ENCODE measurements at places on chromosomes 12 and 14. TPM values are rescaled to one million over a fixed set of nuclear protein-coding genes. Genes with fewer than 3 reads are reported as not detected.

GRCh38 chr14:100168506-100168905, 9.1 kb upstream of the DEGS2 start:
- no peak for DNase-seq

GRCh38 chr14:69484444-69485314, at the start of gene PLEKHD1:
Gene PLEKHD1 (plus strand): TSS chr14:69484728. CDS start chr14:69484966, 238 bp downstream.
- peak; percentile 61 for DNase-seq

GRCh38 chr12:57182918-57183575, 33.5 kb upstream of the NXPH4 start:
- DNase-seq, result peak; percentile 81

- no peak for DNase-seq
These were observed 100.3 kb downstream of the SLC25A47 start for GRCh38 chr14:100423317-100424010.

GRCh38 chr14:81157431-81157830, 63.3 kb downstream of the GTF2A1 start:
- DNase-seq, result no peak

DNA sequence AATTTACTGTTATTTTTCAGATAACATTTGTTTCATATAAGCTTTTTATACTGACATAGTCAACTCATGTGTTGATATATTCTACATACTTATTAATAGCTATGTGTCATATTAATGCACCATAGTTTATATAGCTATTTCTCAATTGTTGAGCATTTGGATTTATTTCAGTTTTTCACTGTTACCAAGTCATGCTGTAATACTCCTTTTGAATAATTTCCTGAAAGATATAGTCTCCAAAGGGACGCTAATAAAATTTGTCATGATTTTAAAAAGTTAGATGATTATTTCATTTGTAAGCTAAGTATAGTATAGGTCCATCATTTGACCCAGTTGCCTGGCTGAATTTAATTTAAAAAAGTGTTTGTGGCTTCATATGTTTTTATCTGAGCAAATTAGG, 47.8 kb downstream of the ATL1 start:
- no peak for DNase-seq

- DNase-seq, result no peak
These were observed 159.3 kb upstream of the FOXN3 start for GRCh38 chr14:89576145-89576927.

DNA sequence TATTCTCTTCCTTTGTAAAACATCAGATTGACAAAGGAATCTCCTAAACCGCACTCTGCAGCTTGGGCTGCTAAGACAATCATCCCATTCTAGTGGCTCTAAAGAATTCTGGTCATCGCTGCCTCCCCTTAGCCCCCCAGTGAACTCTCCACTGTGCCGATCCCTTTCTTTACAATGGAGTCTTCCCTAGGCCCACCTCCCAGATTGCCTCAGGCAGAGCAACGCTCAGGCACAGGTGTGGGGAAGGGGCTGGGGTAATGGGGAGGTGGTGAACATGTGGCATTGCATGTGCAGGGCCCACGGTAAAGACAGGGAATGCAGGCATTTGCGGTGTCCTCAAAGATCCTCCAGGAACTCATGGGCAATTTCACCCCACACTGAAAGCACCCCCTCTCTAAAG, 86.3 kb downstream of the PLEKHG3 start:
- DNase-seq, result no peak

DNA sequence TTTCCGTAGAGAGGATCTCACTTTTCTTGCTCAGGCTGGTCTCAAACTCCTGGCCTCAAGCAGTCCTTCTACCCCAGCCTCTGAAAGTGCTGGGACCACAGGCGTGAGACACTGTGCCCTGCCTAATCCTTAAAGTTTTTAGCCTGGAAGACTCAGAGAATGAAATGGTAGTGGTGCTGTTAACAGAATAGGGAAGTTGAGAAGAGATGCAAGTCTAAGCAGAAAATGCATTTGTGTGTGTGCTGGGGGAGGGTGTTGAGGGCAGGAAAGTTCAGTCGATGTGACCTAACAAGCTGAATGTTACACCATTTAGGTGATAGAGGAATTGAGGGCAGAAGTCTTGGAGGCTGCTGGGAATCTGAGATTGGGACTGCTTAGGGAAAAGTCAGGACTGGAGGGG, 6.9 kb upstream of the TUBA1A start:
- DNase-seq, result no peak

DNA sequence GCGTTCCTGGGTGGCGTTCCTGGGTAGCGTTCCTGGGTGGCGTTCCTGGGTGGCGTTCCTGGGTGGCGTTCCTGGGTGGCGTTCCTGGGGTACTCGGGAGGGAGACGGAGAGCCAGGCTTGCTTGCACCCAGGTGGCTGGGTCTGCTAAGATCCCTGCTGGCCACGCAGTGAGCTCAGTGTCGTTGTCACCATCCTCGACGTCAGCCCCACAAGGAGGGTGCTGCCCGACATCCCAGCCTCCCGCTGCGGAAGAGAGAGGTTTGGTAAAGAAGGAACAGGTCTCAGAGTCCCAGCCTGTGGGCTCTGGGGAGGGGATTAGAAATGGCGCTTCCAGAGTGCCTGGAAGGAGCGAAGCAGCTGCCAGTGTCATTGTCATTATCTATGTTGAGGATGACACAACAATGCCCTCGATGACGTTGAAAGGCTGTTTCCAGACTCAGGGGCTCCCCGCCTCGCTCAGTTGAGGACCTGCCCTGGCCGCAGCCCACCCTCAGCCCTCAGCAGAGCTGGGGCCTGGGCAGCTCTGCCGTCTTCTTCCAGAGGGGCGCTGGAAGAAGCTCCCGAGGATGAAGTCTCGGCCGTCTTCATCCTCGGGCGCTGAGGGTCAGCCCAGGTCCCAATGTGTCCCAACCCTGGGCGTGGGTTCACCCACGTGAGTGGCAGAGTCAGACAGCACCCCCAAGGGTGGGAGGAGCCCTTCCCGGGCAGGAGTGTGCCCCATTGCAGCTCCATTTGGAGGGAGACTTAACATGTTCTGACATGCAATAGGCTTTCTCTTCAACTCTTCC, 328.8 kb downstream of the ADGRD1 start:
- peak; percentile 19 for DNase-seq

DNA sequence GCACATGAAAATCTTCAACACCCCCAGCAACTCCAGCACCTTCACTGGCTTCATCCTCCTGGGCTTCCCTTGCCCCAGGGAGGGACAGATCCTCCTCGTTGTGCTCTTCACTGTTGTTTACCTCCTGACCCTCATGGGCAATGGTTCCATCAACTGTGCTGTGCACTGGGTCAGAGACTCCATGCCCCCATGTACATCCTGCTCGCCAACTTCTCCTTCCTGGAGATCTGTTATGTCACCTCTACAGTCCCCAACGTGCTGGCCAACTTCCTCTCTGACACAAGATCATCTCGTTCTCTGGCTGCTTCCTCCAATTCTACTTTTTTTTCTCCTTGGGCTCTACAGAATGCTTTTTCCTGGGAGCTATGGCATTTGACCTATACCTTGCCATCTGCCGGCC, 11.5 kb upstream of the OR11G2 start:
- peak; percentile 56 for DNase-seq

DNA sequence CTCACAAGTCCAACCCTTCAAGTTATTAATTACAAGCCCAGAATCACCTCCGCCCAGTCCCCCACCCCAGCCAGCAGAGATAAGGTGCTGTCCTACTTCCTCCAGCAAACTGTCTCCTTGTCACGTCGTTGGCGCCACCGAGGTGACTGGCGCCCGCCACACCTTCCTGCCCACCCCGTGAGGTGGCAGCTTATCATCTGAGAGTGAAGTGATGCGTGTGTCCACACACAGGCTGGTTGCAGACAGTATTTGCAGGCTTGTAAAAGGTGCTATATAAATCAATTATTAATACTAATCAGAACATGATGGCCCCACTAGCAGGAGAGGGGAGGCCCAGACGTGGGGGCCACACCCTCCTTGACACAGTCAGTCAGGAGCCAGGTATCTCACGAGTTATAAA, 786.6 kb upstream of the TBX3 start:
- DNase-seq, result no peak

GRCh38 chr12:57461276-57461916, 1.8 kb downstream of the GLI1 start:
- no peak for DNase-seq

DNA sequence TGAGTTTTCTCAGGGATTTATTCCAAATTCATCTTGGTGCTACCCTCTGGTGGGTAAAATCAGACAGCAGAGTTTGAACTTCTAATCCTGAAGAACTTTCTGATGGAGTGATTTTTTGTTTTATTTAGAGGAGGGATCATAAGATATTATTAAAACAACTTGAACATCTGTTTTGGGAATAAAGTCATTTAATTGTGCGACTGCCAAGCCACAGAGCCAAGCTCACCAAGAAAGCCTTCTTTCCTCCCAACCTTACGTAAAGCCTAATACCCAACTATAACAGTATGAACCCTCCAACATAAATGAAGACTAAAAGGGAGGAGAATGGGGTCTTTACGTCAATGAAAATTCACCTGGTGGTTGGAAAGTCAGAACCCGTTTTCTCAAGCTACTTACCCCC, 205.5 kb upstream of the IGF1 start:
- no peak for DNase-seq

DNA sequence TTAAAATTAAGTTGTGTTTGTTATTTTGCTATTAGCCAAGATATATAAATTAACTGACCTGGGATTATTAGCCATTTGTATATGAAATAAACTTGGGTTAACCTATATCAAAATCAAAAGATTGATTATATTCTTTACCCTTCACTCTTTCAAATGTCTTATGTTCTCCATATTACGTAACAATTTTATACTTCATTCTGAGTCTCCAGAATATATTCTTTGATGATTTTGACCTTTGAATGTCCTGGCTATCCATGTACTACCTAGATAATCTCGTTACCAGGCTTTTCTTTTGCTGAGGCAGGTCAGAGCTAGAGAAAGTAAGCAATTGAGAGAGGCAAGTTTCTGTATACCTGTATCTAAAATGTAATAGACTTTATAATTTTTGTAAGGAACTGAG, 3.6 kb downstream of the PPM1A start:
- no peak for DNase-seq

The INHBC gene
- total RNA-seq, result not detected

The C1S gene
- 280 TPM for total RNA-seq

The RNASE7 gene
- total RNA-seq, result not detected
